NCI-H82 (cell line): ENCODE measurements at places on chromosomes 2 and 18.

DNA sequence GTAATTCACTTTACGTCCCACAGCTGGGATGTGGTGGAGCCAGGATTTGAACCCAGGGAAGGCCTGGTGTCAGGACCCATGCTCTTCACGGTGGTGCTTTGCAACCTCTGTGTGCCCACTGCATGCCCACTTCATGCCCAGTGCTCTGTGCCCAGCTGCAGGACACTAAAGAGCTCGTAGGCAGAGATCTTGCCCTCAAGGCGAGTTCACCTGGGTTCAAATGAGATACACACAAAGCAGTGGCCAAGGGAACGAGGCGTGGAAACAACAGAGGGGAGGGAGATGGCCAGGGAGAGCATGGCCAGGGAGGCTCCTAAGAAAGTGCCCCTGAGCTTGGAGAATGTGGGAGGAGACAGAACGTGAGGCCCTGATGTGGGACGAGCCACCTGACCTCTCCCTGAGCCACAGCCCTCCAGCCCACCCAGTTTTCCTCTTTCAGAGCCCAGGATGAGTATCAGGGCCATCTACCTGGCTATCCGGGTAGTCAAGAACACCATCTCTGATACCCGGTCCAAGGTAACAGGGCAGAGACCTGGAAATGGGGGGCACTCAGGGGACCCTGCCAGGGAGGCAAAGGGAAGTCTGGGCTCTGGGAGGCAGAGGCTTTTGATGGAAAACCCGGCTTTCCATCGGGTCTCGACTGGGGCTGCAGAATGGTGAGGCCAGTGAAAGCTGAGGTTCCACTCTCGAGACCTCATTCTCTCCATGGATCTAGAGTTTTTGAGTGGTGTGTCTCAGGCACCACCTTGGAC, 20.4 kb downstream of the MROH2A start:
- DNase-seq, result no peak

- peak; percentile 29 for DNase-seq
Measured at GRCh38 chr18:48229552-48229981, 179.6 kb downstream of the ZBTB7C start.

GRCh38 chr2:5693287-5694201, 1.4 kb downstream of the SOX11 start:
- DNase-seq, result peak; percentile 71

- DNase-seq, result no peak
Measured at GRCh38 chr18:23356915-23357601, 96.0 kb upstream of the RIOK3 start.

DNA sequence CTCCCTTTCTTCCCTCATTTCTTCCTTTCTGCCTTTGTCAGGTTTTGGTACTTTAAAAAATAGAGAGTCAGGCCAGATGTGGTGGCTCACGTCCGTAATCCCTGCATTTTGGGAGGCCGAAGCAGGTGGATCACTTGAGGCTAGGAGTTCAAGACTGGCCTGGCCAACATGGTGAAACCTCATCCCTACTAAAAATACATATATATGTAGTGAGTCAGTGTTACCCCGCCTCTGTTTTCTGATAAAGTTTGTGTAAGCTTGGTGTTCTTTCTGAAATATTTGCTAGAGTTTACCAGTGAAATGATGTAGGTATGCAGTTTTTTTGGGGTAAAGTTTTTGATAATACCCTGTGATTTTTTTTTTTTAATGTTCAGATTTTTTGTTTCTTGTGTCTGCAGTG, 58.8 kb downstream of the DGKD start:
- no peak for DNase-seq

- peak; percentile 39 for DNase-seq
Measured at GRCh38 chr2:131493199-131493968, 1.2 kb upstream of the MZT2A start.

DNA sequence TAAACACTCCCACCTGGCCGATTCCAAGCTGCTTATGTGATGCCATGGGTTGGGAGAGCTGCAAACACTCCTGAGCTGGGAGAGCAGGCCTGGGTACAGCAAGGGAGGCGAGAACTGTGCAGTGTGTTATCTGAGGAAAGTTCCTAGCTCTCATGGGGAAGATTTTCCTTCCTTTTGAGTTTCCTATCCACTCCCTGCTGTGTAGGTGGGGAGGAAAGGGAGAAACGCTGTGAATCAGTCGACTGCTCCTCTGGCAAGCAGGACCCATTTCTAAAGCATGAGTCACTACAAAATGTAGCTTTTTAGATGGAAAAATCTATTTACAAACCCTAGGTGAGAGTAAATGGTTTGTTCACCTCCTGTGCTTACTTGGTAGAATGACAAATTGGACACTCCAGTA, 80.4 kb downstream of the SH3RF3 start:
- DNase-seq, result no peak

DNA sequence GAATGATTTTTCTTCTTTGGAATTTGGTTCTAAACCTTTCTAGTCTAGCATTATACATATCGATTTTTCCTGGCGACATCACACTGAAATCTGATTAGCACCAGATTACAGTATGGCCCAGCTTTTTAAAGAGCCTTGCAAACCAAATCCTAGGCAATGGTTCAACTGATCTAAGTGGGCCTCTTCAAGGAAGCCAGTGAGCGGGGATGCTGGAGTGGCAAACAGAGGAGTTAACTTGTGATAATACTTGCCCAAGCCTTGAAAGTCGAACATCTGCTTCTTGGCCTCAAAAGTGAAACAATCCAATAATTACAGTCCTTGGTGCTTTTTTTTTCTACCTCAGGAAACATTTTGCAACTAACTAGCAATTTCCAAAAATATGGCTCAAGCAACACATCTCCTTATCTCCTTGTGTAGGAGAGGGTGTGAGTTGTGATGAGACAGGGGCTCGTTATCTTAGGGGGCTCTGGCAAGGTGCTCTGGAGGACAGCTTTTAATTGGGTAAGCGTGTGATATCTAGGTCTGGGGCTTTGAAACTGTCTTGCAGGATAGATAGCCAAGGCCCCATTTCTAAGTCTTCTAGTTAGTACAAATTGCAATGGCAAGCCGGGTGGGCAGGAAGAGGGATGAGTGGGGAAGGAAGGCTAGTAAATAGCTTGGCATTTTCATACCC, 240.2 kb upstream of the CCDC68 start:
- peak; percentile 93 for DNase-seq
